ENCODE measurements at places on chromosomes 5 and 9. TPM values are rescaled to one million over a fixed set of nuclear protein-coding genes. Genes with fewer than 3 reads are reported as not detected.
A peak's percentile ranks its signal among the peaks of the same experiment; 100 is the strongest.

Gene IL13
- total RNA-seq = not detected

Gene BTNL3
- total RNA-seq = not detected

Gene DNAH5
- 1.4 TPM for total RNA-seq

Gene PCDHA9
- total RNA-seq = not detected

Gene SHISAL2B
- not detected for total RNA-seq

Gene ATP6V0E1
- total RNA-seq = 139 TPM

Gene MEF2C
- 31.4 TPM for total RNA-seq

Gene KLHL9
- 20.5 TPM for total RNA-seq

Gene NRG2
- 3.2 TPM for total RNA-seq

Gene PCDHA4
- total RNA-seq = 0.96 TPM

Gene NEURL1B
- 21.7 TPM for total RNA-seq

GRCh38 chr5:68464424-68464823 is 248.9 kb downstream of the PIK3R1 start:
- ATAC-seq = no peak

GRCh38 chr5:169094586-169095409 is 206.1 kb downstream of the SLIT3 start:
- ATAC-seq = no peak

DNA sequence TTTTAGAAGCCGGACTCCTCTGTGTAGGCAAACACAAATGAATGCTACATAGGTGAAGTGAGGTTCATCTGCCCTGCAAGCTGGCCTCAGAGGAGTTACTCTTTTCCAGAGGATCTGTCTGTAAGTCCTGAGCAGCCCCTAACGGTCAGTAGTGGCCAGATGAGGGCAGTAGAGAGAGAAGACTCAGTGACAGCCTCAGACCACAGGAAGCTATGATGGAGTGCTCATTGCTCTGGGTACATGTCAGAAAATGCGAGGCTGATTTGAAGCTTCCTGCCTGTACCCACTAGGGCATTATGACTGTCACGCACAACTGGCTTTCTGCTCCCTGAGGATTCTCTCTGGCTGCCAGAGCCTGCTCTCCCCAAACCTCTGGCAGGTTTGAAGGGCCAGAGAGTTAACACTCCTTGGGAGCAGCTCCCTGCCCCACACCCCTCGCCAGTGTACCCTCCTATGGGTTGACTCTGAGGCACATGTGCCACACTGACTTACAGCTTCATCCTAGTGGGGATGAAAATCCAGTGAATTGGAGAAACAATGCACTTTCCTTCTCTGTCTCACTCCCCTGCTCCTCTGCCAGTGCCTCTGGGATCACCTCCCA is 141.5 kb downstream of the GABRG2 start:
- no peak for ATAC-seq

GRCh38 chr5:146520731-146521130 is 4.7 kb upstream of the GPR151 start:
- ATAC-seq = no peak

DNA sequence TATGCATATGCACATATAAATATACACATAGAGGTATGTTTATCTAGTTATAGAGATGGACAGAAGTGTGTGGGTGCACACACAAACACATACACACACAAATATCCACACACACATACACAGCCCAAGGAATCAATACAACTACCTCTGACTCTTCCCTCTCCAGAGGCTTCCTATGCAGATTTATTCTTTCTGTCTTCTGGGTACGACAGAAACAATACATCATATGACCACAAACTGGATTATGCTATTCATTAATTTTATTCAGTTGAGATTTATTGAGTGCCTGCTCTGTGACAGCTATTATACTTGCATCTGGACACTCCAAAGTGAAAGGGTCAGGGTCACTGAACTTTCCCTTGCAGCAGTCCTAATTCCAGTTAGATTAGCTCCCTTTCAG is 155.8 kb downstream of the BRINP1 start:
- no peak for ATAC-seq

GRCh38 chr9:107696302-107696701 is 206.7 kb upstream of the KLF4 start:
- no peak for ATAC-seq

GRCh38 chr5:133612249-133612860 is at the start of gene FSTL4:
FSTL4 (minus strand) TSS chr5:133612541.
- no peak for ATAC-seq

- no peak for ATAC-seq
These were observed 186.8 kb downstream of the PALM2AKAP2 start for GRCh38 chr9:109966643-109967368.

DNA sequence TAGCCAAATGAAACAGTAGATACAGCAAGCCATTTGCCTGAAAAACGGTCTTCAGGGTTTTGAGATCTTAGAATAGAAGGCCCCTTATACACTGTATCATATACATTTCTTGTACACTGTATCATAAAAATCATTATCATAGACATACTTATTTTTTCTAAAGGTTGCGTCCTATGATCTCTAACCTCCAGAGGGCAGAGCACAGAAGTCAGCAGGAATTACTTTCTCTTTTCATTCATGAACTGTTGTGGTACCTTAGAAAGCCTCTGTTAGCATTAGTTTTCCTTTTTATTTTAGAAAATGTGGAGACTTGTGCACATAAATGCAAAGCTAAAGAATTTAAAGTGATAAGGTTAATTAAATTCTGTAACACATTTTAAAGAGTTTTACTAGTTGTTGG is 115.4 kb downstream of the OXCT1 start:
- no peak for ATAC-seq

DNA sequence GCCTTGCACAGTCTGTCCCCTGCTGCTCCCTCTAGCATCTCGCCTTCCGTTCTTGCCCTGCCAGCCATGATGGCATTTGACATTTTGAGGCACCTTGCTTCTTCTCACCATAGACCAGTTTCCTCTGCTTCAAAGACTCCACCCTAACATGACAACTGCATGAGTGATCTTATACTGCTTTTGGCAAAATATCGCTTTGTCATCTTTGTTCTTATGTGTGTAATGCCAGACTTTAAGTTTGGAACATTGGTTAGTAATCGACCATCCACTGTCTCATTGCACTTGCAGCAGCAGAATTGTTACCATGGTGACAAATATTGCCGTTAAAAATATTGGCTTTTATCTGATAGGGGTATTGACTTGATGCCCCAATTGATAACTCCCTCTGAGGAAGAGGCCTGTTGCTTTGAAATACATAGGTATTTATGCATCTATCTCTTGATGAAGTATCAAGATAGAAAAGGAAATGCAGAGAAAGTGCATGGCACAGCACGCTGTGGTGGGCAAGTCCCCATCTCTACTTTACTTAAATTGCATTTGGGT is 6.8 kb downstream of the GARIN3 start:
- no peak for ATAC-seq

- ATAC-seq = no peak
These were observed 540.8 kb downstream of the BNC2 start for GRCh38 chr9:16329671-16330113.

DNA sequence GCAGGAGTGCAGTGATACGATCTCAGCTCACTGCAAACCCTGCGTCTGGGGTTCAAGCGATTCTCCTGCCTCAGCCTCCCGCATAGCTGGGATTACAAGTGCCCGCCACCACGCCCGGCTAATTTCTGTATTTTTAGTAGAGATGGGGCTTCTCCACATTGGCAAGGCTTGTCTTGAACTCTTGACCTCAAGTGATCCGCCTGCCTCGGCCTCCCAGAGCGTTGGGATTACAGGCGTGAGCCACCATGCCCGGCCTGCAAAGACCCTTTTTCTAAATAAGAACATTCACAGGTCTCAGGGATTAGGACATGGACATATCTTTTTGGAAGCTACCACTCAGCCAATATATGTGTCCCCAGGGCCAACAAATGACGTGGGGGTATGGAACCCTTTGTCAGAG is 49.6 kb upstream of the GFPT2 start:
- no peak for ATAC-seq

DNA sequence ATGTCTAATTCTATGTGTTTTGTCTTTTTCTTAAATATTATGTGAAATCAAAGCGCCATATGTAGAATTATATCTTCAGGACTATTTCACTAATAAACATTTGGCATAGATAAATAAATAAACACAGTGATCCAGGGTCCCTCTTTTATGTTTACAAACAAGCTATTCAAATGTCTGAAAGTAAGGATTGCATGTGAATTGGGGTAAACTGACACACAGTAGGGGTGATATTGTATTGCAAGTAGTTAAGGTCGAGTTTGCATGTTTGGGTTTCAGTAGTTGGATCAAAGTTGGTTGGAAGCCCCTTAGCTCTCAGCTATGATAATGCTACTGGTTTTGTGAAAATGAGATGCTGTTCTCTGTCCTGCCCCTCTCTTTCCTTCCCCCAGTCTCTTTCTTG is 11.4 kb downstream of the ISL1 start:
- no peak for ATAC-seq

DNA sequence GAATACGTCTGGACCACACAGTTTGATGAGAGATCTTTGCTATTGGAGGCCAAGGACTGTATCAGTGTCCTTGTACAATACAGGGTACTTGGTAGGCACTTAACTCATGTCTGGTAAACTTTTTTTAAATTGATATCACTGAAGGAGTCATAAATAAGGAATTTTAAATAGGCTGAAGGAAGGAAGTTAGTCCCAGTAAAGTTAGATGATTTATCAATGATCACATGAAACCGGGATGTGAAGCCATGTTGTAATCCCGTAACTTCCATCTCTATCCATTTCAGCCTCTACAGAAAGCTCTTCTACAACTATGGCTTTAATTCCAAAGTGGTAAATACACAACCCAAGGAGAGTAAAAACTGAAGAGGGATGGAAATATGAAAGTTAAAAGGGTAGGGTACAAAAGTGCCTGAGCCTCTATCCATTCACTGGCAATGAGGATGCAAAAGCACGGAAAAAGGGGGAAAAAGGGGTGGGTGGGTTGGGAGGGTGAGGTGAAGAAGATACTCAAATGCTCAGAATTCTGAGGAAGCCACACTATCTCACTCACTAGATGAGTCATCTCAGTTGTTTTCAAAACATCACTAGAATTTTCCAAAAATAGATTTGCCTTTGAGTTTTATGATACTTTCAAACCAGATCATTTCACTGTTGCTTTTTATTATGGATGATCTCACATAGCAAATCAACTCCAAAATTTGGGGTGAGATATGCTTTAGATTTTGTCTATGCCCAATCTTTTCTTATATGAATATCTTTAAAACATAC is 1053.5 kb downstream of the NR2F1-AS1 start:
- ATAC-seq = no peak

GRCh38 chr5:53091289-53091688 is 18.3 kb downstream of the MOCS2 start:
- ATAC-seq = peak; percentile 40

- no peak for ATAC-seq
These were observed 18.4 kb downstream of the SLC25A46 start for GRCh38 chr5:110757118-110757729.

GRCh38 chr9:70491426-70492318 is 77.2 kb upstream of the KLF9 start:
- no peak for ATAC-seq

DNA sequence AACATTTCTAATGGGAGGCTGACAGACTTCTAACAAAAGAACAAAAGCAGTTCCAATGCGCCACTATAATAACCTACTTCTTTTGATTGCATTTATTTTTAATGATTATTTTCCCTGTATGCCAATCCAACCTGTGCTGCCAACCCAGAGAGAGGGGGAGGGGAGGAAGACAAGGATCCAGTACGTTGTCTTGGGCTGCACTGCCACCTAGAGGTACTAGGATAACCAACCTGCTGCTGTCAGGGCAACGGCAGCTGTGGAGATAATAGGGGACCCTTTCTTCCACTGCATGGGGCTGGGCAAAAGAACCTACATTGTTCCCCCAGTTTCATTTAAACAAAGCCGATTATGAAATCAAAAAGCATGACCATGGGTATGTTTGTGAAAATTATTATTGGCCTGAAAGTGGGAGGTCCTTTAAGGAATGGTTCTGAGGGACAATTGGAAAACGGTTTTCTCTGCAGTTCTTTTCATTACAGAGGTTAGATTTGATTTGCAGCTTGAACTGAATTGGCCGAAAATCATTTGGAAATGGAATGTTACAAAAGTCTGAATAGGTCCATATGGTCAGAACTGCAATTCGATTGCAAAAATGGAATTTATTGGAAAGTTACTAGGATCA is 101.3 kb downstream of the RASEF start:
- ATAC-seq = peak; percentile 65

GRCh38 chr5:81717226-81717625 is 33.7 kb downstream of the SSBP2 start:
- ATAC-seq = no peak

DNA sequence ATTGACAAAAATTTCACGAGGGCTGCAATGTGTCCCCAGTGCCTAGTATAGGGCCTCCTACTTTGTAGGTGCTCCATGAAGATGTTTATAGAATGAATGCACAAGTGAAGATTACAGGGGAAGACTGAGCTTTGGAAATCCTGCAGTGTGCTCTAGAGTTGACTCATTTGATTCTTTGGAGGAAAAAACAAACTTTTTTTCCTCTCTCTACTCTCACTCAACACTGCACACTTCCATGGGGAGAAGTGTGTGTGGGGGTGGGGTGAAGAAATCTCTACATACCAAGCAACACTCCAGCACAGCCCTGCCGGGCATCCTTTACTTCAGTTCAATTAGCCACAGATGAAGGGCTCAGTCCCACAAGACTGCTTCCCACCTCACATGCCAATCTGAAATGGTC is 49.4 kb upstream of the KLF9 start:
- no peak for ATAC-seq

All from gastroesophageal sphincter (tissue), 4 donors.